Jurkat, Clone E6-1 (cell line): ENCODE measurements at places on chromosomes 2 and 18.
A peak's percentile ranks its signal among the peaks of the same experiment; 100 is the strongest.

- peak; percentile 85 for DNase-seq
These were observed 3.2 kb downstream of the SLC39A10 start for GRCh38 chr2:195659982-195660890.

- DNase-seq = no peak
These were observed 28.5 kb downstream of the PSME4 start for GRCh38 chr2:53942280-53942679.

GRCh38 chr2:22329211-22330154, 1055.5 kb upstream of the KLHL29 start:
- DNase-seq = no peak

GRCh38 chr2:137696916-137697315, 267.4 kb upstream of the HNMT start:
- no peak for DNase-seq

DNA sequence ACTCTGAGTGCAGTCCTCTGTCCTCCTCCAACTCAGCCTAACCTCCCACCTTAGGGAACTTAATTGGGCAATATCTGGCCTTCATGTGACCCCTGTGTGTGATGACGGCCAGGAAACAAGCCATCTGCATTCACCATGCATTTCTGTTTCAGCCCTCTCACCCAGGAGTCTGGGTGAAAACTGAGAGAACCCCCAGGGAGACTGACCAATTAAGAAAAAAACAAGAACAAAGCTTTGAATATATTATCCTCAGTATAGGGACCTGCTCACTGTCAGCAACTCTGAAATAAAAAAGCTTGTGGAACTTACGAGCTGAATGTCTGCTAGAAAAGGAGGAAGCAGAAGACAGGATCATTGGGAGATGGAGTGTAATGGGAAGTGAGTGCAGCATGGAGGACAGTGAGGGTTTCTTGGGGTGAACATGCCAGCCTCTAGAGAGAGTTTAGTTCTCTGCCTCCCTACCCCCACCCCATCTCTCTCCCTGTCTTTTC, 9.5 kb downstream of the MAPRE2 start:
- DNase-seq = no peak

GRCh38 chr2:187988348-187988747, 303.3 kb upstream of the GULP1 start:
- DNase-seq = no peak

DNA sequence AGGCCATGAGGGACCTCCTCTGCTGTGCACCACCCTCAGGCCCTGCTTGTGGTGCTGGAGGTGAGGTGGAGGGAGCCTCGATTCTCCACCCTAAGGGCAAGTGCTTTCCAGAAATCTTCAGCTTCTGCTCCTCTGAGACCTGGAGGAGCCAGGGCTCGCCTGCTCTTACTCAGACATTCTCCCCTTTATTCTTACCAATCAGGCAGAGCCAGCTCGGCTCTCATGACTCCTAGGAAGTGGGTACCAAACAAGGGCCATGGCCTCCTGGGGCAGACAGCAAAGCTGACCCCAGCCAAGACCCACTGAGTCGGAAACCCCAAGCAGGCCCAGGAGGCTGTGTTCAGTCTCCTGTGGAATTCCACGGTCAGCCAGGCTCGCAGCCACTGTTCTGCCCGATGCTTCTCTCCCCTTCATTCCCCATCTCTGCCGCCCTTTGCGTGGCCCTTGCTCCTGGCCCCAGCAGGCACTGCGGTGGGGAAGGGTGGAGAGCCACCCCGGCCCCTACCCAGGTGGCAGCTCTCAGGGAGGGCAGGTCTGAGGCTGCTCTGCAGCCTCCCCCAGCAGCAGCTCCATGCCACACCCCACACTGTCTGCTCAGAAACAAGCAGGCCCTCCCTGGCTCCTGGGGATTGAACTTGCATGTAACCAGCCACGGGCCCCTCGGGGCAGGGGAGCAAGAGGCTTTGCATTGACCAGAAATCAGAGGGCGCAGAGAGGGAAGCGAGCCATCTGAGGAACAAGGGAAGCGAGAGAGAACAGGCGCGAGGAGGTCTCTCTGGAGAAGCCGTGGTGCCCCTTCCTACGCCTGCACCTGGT, 24.0 kb downstream of the HS1BP3 start:
- no peak for DNase-seq

DNA sequence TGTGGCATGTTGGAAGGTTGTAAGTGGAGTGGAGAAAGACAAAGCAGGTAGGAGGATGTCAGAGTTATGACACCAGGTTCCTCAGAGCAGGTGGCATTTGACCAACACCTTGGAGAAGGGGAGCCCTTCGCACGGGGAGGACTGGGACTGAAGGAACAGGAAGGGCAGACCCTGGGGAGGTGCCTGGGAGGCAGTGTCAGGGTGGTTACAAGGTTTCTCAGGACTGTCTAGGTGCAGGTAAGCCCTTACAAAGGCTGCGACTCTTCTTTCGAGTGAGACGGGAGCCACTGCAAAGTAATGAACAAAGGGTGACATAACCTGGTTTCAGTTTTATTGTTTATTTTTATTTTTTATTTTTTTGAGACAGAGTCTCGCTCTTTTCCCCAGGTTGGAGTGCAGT, 84.6 kb downstream of the EIF2AK3 start:
- no peak for DNase-seq
